ENCODE measurements at places on chromosomes 2 and 18.

- DNase-seq = no peak
Measured at GRCh38 chr18:35588995-35589394, 7.5 kb downstream of the GALNT1 start.

DNA sequence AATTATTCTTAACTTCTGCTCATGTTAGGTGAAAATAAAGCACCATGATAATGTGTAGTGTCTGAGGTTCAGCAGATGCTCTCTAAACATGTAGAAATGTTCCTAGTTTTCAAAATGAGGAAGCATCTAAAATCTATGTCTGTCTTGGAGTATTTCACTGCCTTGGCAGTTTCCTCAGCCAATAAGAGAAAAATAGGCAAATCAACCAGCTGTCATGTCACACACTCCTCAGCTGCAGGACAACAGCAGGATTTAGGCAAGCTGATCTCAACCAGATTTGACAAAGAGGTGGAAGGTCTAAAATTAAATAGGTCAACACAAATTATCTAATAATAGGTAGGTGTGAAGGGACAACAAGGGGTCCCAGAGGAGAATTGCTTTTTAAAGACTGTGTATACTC lies 164.1 kb upstream of the BOD1L2 start:
- DNase-seq = no peak

DNA sequence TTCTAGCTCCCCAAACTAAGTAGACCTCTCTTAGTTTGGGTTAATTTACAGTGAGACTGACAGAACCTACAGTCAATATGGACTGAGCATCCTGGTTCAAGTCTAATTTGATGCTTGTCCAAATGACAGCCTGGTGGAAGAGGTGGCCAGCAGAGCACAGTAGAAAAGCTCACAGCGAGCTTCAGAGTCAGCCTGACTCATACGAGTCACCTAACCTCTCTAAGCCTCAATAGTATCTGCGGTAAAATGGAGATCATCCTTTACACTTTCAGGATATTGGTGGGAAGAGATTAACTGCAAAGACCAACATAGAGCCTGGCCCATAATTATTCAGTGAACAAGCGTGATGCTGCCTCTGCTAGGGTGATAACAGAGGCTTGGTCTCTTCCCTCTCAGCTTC lies 54.5 kb downstream of the DOCK10 start:
- no peak for DNase-seq

DNA sequence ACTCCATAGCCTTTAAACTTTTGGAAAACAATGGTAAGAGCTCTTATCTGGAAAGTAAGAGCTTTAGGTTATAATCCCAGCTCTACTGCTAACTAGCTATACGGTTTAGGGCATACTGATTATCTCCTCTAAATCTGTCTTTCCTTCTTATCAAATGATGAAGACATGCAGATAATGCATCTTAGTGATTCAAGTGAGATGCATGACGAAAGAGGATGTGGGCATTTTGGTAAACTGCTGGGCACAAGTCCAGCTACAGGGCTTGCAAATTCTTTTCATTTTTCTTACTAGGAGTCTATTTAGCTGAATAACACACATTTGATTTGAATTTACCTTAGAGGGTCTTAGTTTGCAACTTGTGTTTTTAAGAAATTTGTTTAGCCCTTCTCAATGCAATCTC lies 1604.8 kb upstream of the ZEB2 start:
- DNase-seq = no peak

- DNase-seq = no peak
Measured at GRCh38 chr2:134216152-134216829, 37.6 kb upstream of the MGAT5 start.

DNA sequence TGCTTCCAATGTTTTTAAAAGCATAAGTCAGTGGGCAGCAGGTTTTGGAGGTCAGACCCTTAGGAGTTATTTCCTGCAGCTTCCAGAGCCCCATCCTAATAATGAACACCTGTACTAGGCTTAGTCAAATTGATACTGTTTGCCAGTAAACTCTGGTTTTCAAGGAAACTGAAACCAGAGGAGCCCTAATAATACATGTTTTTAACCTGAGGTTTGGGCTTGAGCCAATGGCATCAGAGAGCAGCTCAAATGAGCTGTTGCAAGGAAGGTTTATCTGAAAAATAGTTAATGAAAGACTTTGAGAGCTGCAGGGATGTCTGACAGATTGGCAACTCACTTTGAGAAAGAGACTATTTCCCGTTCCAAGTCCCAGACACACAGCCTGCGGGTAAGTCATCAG lies 54.6 kb downstream of the DCC start:
- DNase-seq = no peak

DNA sequence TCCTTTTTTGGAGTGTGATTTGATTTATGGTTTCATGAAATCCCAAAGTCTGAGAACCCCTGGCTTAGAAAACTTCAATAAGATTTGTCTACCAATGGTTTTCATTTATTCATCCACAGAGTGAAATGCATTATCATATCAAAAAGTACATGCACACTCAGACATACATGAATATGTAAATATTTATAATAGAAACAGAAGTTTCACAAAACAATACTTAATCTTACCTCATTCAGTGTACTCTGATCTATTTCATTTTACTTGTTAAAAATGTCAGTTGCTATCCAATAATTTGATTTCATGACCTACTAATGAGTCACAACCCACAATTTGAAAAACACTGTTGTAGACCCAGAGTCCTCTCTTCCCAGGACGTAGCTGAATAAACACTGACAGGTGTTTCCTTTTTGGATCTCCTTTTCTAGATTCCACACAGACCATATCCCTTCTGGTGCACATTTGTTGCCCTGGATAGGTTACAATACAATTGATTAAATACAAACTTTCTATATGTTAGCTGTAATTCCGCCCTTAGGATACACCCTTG lies 10.4 kb upstream of the CAVIN2 start:
- no peak for DNase-seq

DNA sequence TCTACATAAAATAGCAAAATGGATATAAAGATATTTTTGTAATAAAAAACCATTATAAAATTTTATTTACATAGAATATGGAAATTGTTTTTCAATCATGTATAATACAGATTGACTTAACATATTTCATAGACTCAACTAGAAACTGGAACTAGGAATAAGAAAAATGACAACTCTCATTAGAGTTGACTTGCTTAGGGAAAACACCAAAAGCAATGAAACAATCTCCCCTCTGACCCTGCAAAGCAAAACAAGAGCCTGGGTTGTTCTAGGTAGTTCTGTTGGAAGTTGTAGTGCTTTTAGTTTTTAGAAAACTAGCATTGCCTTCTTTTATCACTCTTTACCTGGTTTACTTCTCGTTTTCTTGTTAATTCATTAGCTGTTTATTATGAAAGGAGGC lies 32.2 kb upstream of the MTIF2 start:
- DNase-seq = no peak

DNA sequence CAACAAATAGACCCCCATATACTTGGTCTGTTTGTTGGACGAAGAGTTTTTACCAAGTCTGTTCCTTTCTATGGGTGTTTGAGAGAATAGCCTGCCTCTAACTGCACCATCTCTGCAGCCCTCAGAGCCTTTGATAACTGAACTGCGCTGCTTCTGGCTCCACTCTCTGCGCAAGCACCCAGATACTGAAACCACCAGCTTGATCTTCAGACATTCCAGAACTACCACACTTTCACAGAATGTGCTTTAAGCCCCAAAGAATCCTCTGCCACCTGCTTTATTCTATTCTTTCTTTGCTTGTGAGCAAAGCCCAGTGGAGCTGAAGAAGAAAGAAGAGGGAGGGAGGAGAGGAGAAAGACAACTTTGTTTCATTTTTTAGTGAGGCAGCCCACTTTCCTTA lies 380.7 kb downstream of the BCL11A start:
- DNase-seq = no peak

- no peak for DNase-seq
Measured at GRCh38 chr2:20232837-20233207, 7.9 kb upstream of the SDC1 start.

GRCh38 chr2:190533175-190533967 lies 1.2 kb downstream of the NEMP2 start:
- DNase-seq = no peak

- no peak for DNase-seq
Measured at GRCh38 chr2:197784956-197785941, at the start of gene BOLL. Gene BOLL (minus strand): TSS chr2:197785319. CDS start chr2:197781850, 3,469 bp downstream.

DNA sequence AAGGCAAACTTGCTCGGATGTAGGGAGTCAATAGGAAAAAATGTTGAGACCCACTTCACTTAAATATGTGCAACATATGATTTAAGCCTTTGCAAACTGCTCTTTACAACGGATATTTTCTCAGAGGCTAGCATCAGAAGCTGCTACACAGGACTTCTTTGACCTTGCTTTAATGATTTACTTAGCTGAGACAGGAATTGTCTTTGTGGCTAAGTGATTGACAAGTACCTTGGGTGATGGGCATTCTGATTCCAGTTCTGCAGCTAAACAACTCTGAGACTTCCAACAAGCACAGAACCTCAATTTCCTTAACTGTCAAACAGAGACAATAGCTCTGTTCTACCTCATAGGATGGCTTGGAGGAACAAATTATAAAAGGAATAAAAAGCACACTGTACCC lies 150.2 kb downstream of the NCKAP5 start:
- DNase-seq = no peak

- no peak for DNase-seq
Measured at GRCh38 chr18:61845197-61845596, 47.6 kb downstream of the RNF152 start.

- no peak for DNase-seq
Measured at GRCh38 chr2:30820381-30821055, 13.3 kb upstream of the CAPN13 start.

GRCh38 chr2:194491409-194492115 lies 1165.5 kb upstream of the SLC39A10 start:
- no peak for DNase-seq

DNA sequence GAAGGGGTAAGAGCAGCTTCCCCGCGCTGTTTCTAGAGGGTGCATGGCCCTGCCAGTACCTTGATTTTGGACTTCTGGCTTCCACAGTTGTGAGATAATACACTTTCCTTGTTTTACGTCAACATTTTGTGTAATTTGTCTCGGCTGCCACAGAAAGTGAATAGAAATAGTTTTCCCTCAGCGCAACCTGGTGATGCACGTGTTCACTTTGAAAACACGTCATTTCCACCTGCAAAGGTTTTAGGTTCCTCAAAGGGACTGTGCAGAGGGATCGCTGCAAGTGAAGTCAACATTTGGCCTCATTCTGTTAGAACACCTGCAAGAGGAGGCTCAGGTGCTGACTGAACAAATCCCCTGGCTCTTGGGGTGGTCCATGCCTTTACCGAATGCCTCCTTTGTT lies 71.7 kb downstream of the LONRF2 start:
- DNase-seq = no peak

DNA sequence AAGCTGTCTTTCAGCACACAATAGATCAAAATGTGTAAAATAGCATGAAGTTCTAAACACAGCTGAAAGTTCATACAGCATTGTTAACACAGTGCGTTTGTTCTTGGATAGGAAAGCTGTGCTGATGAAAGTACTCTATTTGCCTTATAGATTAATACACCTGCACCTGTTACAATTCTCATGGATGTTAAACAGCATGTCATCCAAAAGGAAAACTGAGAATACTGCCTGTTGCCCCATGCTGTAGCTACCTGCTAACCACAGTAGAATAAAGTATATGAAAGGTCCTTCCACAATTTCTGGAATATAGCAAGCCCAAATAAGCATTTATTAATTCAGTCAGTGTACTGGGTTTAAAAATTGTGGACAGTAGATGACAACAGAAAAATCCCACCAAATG lies 166.7 kb upstream of the DTNA start:
- DNase-seq = no peak

- DNase-seq = no peak
Measured at GRCh38 chr18:31578126-31578525, 13.6 kb upstream of the TTR start.

DNA sequence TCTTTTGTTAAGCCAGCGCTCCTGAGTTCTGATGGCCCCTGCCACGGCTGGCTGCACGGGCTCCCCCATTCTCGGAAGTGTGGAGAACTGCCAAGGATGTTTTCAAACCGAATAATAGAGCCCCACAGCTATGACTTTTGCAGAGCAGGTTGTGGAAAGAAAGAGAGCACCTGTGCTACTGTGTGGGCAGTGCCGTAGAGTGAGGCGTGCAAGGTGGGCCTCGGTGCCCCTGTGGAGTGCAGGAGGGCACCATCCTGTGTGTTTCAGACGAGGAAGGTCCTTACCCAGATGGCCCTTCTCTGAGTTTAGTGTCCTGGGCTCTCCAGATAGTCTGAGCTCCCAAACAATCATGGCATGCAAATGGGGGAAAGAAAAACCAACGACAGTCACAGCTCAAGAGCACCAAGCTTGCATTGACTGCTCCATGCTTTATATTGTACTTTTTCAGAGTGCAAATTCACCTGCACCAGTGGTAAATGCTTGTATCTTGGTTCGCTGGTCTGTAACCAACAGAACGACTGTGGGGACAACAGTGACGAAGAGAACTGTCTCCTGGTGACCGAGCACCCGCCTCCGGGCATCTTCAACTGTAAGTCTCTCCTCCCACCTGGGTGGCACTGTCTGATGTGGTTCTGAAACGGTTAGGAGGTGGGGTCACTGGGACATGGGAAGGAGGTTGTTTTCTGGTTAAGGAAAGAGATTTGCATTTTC lies 219.4 kb downstream of the LDLRAD4 start:
- DNase-seq = no peak

DNA sequence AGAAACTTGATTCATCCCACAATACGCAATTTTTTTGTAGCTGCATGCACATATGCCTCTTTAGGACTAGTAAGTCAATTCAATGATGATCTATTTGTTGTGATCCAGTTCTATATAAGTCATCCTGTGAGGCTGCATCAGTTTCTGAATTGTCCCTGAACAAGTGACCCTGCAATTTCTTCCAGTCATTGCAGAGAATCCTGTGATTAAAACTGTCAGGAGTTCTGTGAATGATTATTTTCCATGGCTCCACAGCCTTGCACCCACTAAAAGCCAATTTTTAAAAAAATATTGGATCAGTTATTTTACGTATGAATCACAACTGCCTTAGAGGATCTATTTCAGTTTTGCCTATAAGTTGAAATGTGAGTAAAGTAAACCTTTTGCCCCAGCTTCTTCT lies 1585.0 kb upstream of the ACVR2A start:
- DNase-seq = no peak

- no peak for DNase-seq
Measured at GRCh38 chr2:74333175-74333574, 10.0 kb downstream of the SLC4A5 start.

DNA sequence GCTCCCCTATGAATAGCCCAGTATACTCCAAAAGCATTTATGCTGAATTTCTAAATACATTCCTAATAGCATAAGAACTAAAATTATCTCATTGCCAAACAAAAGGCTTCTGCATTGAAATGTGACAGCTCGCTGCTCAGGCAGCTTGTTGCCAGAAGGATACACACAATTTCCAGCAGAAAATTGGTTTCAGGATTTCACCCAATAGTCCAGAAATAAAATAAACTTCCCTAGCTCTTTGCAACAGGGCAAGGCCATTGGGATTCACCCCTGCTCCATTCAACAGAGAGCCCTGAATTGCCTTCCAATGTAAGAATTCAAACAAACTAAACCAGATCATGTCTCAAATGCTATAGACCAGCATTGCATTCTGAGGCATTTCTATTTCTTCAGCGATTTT lies 70.7 kb downstream of the RBM43 start:
- DNase-seq = no peak
